Activated T-helper 1 cell treated with anti-CD3 and anti-CD28 coated beads, Interleukin-2, amount 50 U/mL, for 16 hours (primary cell): ENCODE measurements at places on chromosomes 12 and 14.

DNA sequence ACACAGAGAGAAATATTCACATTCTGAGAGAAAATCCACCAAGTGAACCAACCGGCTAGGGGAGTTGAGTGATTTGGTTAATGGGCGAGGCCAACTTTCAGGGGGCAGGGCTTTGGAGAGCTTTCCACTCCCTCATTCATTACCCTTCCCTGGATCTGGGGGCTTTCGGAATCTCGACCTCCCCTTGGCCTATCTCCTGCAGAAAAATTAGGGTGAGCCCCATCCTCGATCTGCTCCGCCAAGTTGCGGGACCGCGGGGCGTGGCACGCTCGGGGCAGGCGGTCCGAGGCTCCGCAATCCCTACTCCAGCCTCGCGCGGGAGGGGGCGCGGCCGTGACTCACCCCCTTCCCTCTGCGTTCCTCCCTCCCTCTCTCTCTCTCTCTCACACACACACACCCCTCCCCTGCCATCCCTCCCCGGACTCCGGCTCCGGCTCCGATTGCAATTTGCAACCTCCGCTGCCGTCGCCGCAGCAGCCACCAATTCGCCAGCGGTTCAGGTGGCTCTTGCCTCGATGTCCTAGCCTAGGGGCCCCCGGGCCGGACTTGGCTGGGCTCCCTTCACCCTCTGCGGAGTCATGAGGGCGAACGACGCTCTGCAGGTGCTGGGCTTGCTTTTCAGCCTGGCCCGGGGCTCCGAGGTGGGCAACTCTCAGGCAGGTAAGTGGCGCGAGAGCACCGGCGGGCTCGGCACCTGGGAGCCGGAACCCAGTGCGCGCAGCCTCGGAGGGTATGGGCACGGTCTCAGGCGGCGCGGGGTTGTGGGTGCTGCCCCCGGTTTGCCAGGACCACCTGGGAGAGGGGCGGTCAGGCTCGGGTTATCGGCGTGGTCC lies at the start of gene ERBB3:
Gene ERBB3, plus strand, starts transcription at position 443 of the 833 bp plus-strand sequence. Its CDS starts 136 bp downstream, at position 579.
- peak; percentile 55 for DNase-seq

DNA sequence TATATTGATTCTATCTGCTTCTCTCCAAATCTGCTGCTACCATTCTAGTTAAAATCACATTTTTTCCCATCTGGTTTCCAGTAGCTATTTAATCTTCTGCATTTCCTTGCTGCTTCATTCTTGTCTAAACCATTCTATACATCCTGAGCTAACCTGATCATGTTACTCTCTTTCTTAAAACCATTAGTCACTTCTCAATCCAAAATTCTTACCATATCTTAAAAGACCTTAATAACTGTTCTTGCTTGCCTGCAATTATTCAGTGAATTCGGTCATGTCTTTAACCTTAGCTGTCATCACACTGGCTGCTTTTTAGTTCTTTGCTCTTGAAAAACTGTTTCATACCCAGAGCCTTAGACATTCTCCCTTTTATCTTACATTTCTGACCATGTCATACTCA lies 56.4 kb upstream of the PZP start:
- DNase-seq: no peak

DNA sequence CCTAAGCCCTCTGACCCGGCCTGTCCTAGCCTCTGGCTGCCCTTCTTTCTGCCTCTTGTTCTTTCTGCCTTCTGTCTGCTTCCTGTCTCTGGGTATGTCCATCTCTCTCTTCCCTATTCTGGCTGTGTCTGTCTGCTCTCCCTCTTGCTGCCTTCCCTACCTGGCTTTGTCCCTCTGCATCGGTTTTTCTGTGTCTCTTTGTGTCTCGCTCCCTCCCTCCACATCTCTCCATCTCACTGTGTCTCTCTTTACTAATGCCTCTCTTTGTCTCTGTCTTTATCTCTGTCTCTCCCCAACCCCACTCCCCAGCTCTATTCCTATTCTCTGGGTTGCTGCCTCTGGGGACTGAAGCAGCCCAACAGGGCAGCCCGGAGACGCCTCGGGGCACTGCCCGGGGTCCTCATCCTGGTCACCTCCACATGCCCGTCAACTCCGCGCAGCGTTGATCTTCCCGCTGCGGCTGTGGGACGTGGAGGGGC lies 10.1 kb downstream of the SHMT2 start:
- DNase-seq: no peak

DNA sequence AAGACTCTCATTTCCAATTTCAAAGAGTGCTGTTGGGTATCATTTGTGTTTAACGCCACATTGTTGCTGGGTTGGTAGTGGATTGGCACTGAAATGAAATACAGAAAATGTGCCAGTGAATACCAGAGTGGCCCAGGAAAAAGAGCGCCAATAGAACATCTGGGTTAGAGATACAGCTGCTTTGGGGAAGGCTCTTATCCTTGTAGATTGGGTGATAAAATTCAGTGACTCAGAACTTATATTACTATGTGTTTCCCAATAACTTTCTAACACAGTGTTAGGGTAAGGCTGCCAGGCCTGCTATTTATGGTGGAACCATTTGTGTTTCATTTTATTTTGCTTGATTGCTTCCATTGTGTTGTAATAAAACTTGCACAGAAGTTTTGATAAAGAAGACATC lies 168.2 kb upstream of the SSTR1 start:
- DNase-seq: no peak
